ENCODE measurements at places on chromosomes 3 and 15.
A peak's percentile ranks its signal among the peaks of the same experiment; 100 is the strongest.

DNA sequence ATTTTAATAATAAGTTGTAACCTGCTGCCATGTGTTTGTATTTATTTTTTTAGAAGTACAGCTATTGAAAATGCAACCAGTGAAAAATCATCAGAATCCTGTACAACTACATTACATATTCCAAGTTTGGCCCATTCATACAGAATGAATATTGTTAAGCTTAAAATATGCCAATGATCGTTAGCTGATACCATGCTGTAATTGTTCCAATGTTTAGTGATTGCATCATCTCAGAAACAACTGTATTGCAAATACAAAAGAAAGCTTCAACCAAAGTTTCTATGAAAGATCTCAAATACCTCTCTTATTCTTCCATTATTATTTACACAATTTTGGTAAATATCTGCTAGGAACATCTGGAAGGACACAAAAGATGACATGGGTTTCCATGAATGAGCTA lies 51.6 kb upstream of the ALCAM start:
- DNase-seq, result no peak

GRCh38 chr3:6392123-6392522 lies 468.8 kb upstream of the GRM7 start:
- DNase-seq, result no peak

GRCh38 chr15:51302480-51302879 lies 35.9 kb downstream of the CYP19A1 start:
- DNase-seq, result no peak

DNA sequence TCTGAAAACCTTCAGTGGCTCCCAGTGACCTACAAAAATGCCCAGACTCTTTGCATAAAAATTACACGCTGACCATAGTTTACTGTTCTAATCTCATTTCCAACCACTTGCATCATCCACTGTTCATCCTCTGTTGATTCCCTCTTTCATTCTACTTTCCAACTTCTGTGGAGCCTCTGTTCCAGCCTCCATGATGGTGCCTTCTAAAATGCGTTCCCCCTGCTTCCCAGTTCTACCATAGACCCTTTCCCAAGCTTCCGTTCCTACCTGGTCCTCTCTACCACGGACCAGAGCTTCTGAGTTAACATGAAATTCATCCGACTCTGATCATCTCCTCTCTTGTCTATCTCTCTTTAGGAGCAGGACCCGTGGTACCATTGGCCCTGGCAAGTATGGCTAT lies 127.0 kb downstream of the THSD4 start:
- DNase-seq, result no peak

DNA sequence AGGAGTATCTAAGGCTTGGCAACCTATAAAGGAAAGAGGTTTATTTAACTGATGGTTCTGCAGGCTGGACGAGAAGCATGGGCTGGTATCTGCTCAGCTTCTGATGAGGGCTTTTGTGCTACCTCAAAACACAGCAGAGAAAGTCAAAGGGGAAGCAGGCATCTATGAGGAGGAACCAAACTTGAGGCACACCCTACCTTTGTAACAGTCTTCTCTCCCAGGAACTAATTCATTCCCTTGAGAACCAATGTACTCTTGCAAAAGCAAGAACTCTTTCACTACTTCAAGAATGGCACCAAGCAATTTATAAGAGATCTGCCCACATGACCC lies 109.0 kb downstream of the CGGBP1 start:
- DNase-seq, result no peak

DNA sequence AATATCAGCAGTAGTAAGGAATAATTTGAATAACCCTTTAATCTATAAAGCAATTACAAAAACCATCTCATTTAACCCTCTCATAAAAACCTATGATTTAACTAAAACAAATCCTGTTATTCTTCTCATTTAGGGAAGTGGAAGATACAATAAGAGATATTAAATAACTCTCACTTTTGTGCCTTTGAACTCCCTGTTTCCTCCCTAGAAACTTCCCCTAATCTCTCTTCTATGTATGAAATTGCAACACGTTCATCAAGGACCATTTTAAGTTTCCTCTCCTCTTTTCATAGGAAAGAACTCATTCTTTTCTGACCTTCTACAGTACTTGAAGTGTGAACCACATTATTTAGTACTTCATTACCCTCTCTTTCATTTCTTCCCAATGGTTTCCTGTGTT lies 18.8 kb upstream of the FAM81A start:
- DNase-seq, result no peak

GRCh38 chr3:184718431-184718830 lies 6.6 kb upstream of the MAGEF1 start:
- DNase-seq, result no peak

DNA sequence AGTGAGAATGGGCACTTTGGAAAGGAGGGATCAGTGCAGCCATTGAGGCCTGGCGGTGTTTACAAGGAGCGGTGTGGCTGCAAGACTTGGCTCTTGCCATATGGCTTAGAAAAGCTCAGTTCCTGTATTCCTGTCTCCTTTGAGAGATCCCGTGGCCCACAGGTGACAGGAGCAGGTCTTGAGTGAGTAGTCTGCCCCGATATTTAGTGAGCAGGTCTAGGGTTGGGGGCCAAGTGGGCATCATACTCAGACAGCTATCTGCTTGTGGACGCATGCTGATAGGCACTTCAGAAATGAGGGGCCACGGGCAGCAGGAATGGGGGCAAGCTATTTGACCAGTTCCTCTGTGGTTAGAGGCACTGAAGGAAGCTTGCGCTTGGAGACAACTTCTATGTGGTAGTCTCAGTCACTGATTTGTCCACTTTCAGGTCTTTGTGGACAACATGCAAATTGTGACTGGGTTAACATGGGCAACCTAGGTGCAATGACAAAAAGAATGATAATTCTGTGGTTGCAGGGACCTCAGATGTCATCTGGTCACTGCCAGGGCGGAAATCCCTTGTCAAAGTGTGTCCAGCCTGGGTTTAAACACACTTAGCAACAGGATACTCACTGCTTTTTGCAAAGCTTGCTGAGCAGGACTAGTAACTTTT lies 1.1 kb downstream of the TMED3 start:
- no peak for DNase-seq

GRCh38 chr3:40913641-40914040 lies 285.7 kb upstream of the CTNNB1 start:
- no peak for DNase-seq

DNA sequence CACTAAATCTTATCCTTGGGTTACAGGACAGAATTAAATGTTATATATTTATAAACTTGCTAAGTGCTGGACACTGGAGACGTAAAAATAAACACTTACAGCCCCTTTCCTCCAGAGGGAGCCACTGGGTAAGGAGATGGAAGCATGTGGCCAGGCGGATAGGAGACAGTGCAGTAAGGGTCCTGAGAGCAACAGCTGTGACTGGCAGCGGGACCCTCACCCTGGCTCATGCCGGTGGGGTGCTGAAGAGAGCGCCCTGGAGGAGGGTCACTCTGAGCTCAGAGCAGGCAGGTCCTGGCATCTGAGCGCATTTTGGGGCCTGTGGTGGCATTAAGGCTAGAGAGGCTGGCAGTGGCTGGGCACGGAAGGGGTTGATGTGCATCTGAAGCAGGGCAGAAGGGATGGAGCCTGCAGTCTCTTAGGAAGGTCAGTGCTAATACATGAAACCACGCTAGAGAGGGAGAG lies 16.0 kb downstream of the SEC61A1 start:
- peak; percentile 73 for DNase-seq

DNA sequence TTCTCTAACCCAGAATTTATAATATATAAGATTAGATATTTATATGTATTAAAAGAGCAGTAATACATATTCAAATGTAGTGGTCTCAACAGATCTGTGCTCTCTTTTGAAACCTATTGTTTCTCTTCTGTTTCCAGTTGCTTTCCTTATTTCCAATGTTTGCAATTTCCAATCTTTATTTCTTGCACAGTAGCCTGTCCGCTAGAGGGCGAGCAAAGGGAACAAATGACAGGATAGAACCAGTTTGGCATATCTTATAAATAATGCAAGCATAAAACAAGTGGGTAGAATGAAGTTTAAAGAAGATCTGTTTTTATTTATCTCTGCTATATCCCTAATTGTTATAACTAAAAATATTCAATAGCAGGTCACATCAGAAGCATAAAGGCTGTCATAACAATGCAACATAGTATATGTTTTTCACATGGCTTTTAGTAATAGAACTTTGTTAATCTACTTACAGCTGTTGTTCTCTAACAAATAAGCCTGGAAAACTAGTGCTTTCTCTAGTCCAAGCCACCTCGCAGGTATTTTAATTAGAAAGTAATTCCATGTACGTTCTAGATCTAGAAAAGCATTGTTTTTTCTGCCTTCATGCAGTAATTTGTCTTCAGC lies 15.1 kb upstream of the TCAIM start:
- DNase-seq, result peak; percentile 63

- DNase-seq, result peak; percentile 16
Observed at GRCh38 chr3:183825456-183826161, at the start of gene MAP6D1. Gene MAP6D1, minus strand, starts transcription at chr3:183825577. Its CDS starts 30 bp downstream, at chr3:183825547.

DNA sequence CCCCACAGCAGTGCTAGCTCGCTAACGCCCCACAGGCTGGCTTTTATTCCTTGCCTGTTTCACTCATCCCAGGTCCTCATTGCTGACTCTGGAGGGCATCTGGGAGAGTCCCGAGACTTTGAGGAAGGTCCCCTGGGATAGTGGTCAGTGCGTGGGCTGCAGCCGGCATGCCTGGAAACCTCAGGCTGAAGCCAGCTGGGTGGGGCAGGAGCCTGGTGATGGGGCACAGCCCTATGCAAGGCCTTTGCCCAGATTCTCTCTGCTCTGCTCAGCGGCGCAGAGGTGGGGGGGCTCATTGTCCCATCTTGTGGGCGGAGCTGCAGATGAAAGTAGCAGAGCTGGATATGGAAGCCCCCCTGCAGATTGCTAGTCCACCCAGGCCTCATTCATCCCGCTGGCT lies 55.7 kb upstream of the SMAD6 start:
- DNase-seq, result no peak

DNA sequence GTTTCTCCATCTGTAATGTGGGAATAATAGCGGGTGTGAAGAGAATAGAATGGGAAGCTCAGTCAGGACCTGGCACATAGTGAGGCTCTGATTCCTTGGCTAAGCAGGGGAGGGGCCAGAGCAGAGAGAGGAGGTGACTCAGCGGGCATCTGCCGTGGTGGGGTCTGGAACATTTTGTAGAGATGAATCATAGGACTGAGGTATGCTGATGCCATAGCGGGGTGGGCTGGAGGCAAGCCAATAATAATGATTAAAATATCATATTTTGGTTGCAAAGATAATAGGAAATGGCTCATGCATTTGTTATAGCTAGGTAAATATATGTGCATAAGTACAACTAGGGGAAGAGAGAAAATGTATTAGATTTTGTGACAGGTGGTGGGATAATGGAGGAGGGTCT lies 11.2 kb downstream of the TGM4 start:
- DNase-seq, result no peak

DNA sequence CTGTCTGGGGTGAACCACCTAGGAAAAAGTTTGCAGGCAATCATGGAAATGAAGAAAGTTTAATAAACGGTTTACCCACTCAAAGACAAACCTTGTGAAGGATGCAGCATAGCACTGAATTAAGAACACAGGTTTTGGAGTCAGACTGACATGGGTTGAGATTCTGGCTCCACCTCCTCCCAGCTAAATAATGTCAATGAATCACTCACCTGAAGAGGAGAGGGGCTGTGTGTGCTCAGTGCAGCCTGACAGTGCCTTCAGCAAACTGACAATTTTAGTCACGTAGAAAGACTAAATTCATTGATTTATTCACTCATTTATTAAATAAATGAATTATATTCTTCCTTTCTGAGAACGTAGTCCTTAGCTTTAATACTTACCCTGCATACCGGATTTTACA lies 18.9 kb downstream of the NR1I2 start:
- no peak for DNase-seq

DNA sequence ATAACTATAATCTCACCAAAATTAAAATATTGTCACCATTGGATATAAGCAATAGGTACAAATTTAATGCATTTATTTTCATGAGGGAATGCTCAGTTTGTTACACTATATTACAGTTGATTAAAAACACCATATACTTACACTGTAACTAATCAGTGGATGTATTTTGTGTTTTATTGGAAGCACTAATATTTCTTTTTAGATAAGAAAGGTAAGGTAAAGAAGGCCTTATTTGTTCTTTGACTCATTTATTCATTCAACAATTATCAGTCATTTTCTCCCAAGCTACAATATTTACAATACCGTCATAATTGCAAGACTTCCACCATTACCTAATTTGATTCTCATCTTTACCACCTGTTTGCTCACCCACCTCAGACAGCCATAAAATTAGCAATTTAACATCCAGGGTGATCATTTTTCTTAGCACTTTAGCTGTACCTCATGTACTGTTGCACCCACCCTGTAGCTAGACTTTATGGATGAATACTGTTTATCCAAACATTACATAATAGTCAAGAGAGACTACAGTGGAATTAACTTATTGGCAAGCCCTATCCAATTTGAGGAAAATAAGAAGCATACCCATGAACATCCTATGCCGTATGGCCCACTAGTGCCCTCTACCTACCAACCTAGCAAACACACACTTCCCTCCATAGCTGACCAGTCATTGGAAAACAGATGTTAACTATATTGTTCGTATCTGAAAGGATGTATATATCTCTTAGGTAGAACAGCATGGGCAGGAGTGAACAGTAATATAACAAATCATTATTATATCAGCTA lies 229.6 kb downstream of the BBX start:
- DNase-seq, result peak; percentile 10

GRCh38 chr3:183662099-183662498 lies 26.7 kb downstream of the KLHL24 start:
- DNase-seq, result no peak

DNA sequence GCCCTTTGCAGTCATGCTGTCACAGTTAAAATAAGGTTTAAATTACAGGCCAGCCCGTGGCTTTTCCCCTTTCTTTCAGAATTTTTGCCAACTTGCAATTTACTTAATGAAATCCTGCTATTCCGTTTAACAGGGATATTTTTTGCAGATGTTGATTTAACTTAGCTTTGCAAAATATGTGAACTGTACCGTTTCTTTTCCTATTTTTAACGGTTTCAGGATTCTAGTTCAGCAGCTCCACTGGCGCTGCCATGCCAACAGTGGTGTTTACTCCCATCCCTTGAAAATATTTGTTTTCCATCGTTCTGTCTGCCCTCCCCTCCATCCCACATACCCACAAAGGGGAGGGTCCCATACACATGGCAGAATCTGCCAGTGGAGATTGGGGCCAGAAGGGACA lies 54.3 kb downstream of the SMAD6 start:
- DNase-seq, result no peak

- DNase-seq, result no peak
Observed at GRCh38 chr3:157073810-157074209, 86.1 kb downstream of the CCNL1 start.

- DNase-seq, result no peak
Observed at GRCh38 chr15:69359722-69360121, 54.4 kb upstream of the KIF23 start.

DNA sequence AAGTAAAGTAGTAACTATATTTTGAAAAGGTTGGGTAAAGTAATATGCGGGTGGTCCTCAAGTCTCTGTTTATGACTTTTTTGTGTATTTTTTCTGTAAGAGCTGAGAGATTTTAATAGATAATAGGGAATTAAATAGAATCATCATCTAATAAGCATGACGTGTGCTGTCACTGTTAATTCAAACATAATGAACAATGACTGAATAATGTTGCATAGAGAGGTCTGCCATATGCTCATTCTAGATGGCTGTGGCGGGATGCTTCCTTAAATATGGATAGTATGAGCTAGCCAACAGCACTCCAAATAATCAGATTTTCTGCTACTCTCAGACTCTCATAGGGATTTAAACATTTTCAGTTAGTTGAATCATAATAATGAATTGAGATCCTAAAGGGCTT lies 302.8 kb upstream of the RBMS3 start:
- no peak for DNase-seq
